ENCODE measurements at places on chromosomes 2 and 18. TPM values are rescaled to one million over a fixed set of nuclear protein-coding genes. Genes with fewer than 3 reads are reported as not detected.
A peak's percentile ranks its signal among the peaks of the same experiment; 100 is the strongest.

The UGT1A1 gene
- not detected for total RNA-seq

The MAP2 gene
- total RNA-seq, result 0.47 TPM

The DLX1 gene
- total RNA-seq, result not detected

The C18orf54 gene
- 4.2 TPM for total RNA-seq

The DUSP2 gene
- total RNA-seq, result 31.5 TPM

The NAT8 gene
- not detected for total RNA-seq

The PCARE gene
- not detected for total RNA-seq

GRCh38 chr2:42404676-42405075 lies 43.7 kb upstream of the COX7A2L start:
- H3K27me3 ChIP-seq, result no peaks in the 10 kb centered on the region
- no peaks in the 10 kb centered on the region for H3K4me1 ChIP-seq
- DNase-seq, result no peak
- no peak overlapping the region for H3K27ac ChIP-seq
- H3K36me3 ChIP-seq, result no peaks in the 10 kb centered on the region

DNA sequence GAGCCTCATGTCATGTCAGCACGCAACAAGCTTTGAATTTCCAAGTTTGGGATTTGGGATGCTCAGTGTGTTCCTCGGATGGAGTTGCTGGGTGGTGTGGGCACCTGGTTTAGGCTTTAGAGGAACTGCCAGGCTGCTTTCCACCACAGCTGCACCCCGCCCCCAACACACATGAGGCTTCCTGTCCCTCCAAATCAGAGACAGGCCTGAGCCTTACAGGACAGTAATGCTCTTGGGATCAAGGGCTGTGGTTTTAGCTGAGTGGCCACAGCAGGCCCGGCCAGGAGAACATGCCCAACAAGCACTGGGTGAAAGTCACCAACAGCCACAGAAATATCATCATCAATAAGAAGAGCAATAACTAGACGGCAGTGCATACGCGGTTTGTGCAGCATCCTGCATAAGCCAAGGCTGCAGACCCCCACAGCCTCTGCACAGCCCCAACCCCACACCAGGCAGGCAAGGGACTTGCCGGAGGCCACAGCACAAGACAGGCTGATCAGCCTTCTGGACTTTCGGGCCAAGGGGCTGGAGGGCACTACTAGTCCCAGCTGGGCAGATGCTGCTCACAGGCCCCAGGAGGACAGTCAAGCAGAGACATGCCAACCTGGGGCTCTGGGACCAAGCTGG lies 29.7 kb upstream of the GPC1 start:
- no peaks in the 10 kb centered on the region for H3K4me1 ChIP-seq
- no peaks in the 10 kb centered on the region for H3K36me3 ChIP-seq
- DNase-seq, result no peak
- no peak overlapping the region for H3K4me3 ChIP-seq
- peaks cover 6% of the 10 kb centered on the region for H3K27me3 ChIP-seq

DNA sequence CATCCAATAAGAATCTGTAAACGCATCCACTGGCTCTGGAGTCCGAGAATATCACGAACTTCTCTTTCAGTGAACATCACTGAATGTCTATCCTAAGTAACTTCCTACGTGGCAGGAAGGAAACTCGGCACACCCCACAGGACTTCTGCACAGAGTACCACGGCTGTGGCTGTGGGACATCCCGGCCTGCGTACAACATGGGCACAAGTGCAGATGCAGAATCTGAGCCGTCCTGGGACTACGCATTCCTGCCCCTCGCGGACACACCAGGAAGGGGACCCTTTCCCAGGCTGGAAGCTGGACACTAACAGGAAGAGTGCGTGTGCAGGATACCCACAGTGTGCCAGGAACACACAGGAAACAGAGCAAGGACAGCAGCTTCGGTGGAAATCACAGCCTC lies 60.6 kb downstream of the ZNF516 start:
- H3K4me3 ChIP-seq, result no peak overlapping the region
- DNase-seq, result no peak
- peaks cover 48% of the 10 kb centered on the region for H3K4me1 ChIP-seq

- H3K4me1 ChIP-seq, result peaks cover 48% of the 10 kb centered on the region
- H3K27ac ChIP-seq, result peak overlapping the region; percentile 58
- H3K4me3 ChIP-seq, result peak overlapping the region; percentile 46
- H3K27me3 ChIP-seq, result no peaks in the 10 kb centered on the region
- H3K36me3 ChIP-seq, result no peaks in the 10 kb centered on the region
- DNase-seq, result no peak
These were observed 197.7 kb upstream of the STON1 start for GRCh38 chr2:48332286-48332685.

GRCh38 chr2:166117491-166117890 lies 10.3 kb downstream of the SCN1A start:
- no peak for DNase-seq
- peaks cover 2% of the 10 kb centered on the region for H3K4me1 ChIP-seq
- H3K36me3 ChIP-seq, result no peaks in the 10 kb centered on the region

DNA sequence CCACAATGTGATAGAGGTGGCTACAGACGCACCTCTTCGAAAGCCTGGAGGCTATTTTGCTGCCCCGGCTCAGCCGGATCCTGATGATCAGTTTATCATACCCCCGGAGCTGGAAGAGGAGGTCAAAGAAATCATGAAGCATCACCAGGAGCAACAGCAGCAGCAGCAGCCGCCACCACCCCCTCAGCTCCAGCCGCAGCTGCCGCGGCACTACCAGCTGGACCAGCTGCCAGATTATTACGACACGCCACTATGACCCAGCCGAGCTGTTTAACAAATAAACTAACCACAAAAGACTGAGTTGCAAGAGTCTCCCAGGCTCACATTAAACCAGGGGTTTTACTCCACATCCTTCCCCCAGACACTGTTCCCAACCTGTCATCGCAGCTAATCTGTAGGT lies 263.8 kb downstream of the PHLPP1 start:
- H3K4me3 ChIP-seq, result no peak overlapping the region
- DNase-seq, result no peak
- H3K27ac ChIP-seq, result no peak overlapping the region
- H3K4me1 ChIP-seq, result peaks cover 9% of the 10 kb centered on the region
- H3K36me3 ChIP-seq, result peaks cover 25% of the 10 kb centered on the region
- H3K27me3 ChIP-seq, result no peaks in the 10 kb centered on the region

- no peak overlapping the region for H3K27ac ChIP-seq
- no peaks in the 10 kb centered on the region for H3K4me1 ChIP-seq
- no peak for DNase-seq
- no peaks in the 10 kb centered on the region for H3K36me3 ChIP-seq
These were observed 576.0 kb downstream of the LRP1B start for GRCh38 chr2:141554810-141555209.

DNA sequence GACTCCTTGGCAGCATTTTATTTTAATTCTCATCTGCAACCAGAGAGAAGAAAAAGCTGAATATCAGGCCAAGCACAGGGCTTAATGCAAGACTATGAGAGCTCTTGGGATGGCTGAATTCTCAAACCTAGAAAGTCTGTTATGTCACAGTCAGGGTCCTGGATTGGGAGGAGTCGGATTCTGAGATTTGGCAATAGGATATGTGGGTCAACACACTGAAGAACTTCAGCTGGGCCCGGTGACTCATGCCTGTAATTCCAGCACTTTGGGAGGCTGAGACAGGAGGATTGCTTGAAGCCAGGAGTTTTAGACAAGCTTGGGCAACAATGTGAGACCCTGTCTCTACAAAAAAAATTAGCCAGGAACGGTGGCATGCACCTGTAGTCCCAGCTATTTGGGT lies 102.4 kb downstream of the COL3A1 start:
- H3K27me3 ChIP-seq, result no peaks in the 10 kb centered on the region
- H3K36me3 ChIP-seq, result no peaks in the 10 kb centered on the region
- no peak overlapping the region for H3K27ac ChIP-seq
- no peak overlapping the region for H3K4me3 ChIP-seq
- DNase-seq, result no peak
- H3K4me1 ChIP-seq, result no peaks in the 10 kb centered on the region

DNA sequence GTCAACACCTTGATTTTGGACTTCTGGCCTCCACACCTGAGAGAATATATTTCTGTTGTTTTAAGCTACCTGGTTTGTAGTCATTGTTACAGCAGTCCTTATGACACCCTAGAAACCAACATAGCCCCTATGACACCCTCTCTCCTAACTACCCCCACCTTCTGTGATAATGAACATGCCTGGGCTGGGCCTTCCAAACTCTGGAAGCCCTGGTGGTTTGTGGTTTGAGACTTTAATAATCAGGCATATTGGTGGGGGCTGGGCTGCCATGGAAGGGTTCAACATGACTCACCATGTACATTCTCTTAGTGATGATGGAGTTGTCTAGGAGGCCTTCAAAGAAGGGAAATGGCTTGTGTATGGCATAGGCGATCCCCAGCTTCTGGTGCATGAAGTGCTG lies 3.3 kb downstream of the SP110 start:
- H3K4me3 ChIP-seq, result peak overlapping the region; percentile 99
- peaks cover 50% of the 10 kb centered on the region for H3K36me3 ChIP-seq
- H3K27ac ChIP-seq, result peak overlapping the region; percentile 7
- no peaks in the 10 kb centered on the region for H3K27me3 ChIP-seq

- no peak overlapping the region for H3K27ac ChIP-seq
- no peak for DNase-seq
- no peaks in the 10 kb centered on the region for H3K27me3 ChIP-seq
- no peaks in the 10 kb centered on the region for H3K36me3 ChIP-seq
These were observed 9.2 kb upstream of the DNAH7 start for GRCh38 chr2:196077821-196078220.

All from naive thymus-derived CD8-positive, alpha-beta T cell (primary cell).